ENCODE measurements at places on chromosomes 2 and 18. TPM values are rescaled to one million over a fixed set of nuclear protein-coding genes. Genes with fewer than 3 reads are reported as not detected.

The ERICH2 gene
- not detected for polyA plus RNA-seq

The PCARE gene
- not detected for polyA plus RNA-seq

DNA sequence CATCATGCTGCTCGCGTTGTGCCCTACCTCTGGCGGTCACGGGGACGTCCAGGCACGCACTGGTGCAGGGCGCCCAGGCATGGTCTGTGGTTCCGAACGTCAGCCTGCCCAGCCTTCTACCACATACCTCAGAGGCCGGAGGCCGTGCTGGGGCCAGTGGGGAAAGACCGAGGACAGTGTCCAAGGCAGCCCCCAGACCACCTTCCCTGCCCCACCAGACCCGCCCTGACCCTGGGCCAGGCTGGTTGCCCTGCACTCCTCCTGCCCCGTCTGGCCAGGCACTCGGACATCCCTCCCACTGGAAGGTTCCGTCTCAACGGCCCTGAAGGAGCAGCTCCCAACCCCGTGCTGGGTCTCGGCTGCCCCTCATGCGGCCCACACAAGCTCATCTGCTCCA is 32.8 kb downstream of the SLC66A2 start:
- H3K4me3 ChIP-seq = no peak overlapping the region
- H3K27me3 ChIP-seq = no peaks in the 10 kb centered on the region
- H3K4me1 ChIP-seq = peaks cover 9% of the 10 kb centered on the region
- H3K27ac ChIP-seq = no peak overlapping the region

- peaks cover 2% of the 10 kb centered on the region for H3K27me3 ChIP-seq
- peaks cover 2% of the 10 kb centered on the region for H3K36me3 ChIP-seq
- no peak overlapping the region for H3K4me3 ChIP-seq
- no peak for DNase-seq
- H3K4me1 ChIP-seq = no peaks in the 10 kb centered on the region
Measured at GRCh38 chr2:102052365-102052764, 60.6 kb downstream of the IL1R2 start.

- no peak overlapping the region for H3K4me3 ChIP-seq
- no peak for DNase-seq
- H3K27ac ChIP-seq = no peak overlapping the region
- H3K27me3 ChIP-seq = no peaks in the 10 kb centered on the region
Measured at GRCh38 chr2:7025082-7025481, 107.9 kb downstream of the RNF144A start.

- no peaks in the 10 kb centered on the region for H3K27me3 ChIP-seq
- H3K4me1 ChIP-seq = no peaks in the 10 kb centered on the region
- H3K27ac ChIP-seq = no peak overlapping the region
- H3K36me3 ChIP-seq = no peaks in the 10 kb centered on the region
- DNase-seq = no peak
Measured at GRCh38 chr2:67576991-67577390, 179.9 kb downstream of the ETAA1 start.

- H3K27me3 ChIP-seq = no peaks in the 10 kb centered on the region
- H3K36me3 ChIP-seq = peaks cover 5% of the 10 kb centered on the region
- no peak overlapping the region for H3K4me3 ChIP-seq
- H3K27ac ChIP-seq = no peak overlapping the region
- H3K4me1 ChIP-seq = no peaks in the 10 kb centered on the region
- DNase-seq = no peak
Measured at GRCh38 chr18:7349181-7349837, 118.4 kb downstream of the LRRC30 start.

All from naive thymus-derived CD8-positive, alpha-beta T cell (primary cell).